ENCODE measurements at places on chromosomes 6 and 20.

- no peak for DNase-seq
Observed at GRCh38 chr20:23083553-23084220, 2.4 kb downstream of the CD93 start.

DNA sequence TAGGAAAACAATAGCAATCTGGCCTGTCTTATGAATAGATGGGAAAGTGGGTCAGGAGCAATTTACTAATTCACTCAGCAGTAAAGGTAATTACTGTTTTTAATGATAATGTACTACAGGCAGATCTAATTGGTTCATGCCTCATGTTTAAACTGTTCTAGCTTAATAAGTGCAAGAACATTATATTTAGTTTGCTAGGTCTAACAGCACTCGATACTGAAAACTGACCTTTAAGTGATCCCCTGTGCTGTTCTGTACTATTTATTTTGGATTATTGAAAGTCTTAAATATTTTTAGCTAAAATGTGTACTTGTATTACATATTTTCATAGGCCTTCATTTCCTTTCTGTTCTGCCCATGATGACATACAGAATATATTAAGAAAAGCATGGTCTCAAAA lies 998.0 kb upstream of the GJE1 start:
- DNase-seq, result no peak

DNA sequence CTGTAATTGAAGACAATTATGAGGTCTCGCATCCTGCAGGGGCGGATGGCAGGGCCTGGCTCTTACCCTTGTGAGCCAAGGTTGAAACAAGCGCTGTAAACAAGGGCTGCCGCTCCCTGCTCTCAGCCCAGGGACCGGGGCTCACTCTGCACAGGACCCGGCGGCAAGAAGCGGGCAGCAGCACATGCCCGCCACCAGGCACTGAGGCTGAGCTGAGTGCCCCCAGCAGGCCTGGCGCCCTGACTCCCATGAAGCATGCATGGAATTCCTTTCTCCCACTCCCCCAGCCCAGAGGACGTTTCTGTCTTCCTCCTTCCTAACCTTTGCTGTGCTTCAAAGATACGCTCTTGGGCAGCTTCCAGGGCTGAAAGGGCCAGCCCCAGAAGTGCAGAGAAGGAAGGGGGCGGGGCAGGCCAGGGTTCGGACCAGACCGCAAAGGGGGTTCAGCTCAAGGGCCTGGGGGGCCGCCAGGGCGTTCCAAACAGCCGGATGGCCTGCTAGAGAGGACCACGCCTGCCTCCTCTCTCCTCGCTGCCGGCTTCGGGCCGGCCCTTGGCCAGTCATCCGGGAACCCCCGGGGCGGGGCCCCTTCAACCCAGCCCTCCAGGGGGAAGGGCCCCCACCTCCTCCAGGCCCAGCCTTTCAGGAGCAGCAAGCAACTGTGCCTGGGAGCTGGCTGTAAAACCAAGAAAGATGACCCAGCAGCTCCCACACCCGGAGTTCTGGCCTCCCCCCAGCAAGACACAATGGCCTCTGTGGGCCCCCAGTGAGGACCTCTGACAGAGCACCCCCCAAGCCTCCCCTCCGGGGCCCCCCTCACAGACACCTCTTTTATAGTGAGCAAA lies 109.9 kb downstream of the NOL4L start:
- DNase-seq, result no peak

- no peak for DNase-seq
Observed at GRCh38 chr6:125104425-125104824, 49.1 kb upstream of the TPD52L1 start.

GRCh38 chr20:44627364-44628010 lies 24.0 kb downstream of the ADA start:
- DNase-seq, result no peak
